ENCODE measurements at places on chromosomes 5 and 9. TPM values are rescaled to one million over a fixed set of nuclear protein-coding genes. Genes with fewer than 3 reads are reported as not detected.

DNA sequence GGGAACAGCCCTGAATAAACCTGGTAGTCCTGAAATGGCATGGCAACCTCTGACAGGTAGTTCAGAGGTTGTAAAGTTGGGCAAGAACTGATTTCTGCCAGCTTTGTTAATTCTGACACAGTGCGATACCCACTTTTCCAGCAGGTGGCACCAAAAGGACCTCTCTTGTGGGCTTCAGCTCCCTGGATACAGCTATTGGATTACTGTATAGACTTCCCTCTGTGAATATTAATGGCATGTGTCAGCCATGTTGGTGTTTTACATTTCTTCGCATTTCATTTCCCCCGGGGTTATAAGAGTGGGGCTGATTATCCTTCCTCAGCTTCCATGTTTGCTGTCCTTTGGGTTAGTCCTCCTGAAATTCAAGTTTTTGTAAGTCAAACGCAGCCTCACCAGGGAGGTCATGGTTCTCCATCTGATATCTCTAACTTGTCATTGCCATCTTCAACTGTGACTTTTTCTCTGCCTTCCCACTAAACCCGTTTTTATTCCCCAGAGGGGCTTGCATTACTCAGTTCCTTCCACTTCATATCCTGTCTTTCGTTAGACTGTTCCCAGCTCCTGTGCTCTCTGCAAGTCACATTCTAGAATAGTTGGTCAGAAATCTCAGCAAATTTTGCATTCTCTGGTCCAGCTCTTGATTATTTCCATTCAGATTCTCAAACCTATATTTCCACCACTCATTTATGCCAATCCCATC, 135.6 kb downstream of the LIFR start:
- H3K4me3 ChIP-seq, result no peak overlapping the region
- DNase-seq, result peak; percentile 59
- H3K27me3 ChIP-seq, result no peaks in the 10 kb centered on the region
- H3K27ac ChIP-seq, result no peak overlapping the region
- no peaks in the 10 kb centered on the region for H3K36me3 ChIP-seq

DNA sequence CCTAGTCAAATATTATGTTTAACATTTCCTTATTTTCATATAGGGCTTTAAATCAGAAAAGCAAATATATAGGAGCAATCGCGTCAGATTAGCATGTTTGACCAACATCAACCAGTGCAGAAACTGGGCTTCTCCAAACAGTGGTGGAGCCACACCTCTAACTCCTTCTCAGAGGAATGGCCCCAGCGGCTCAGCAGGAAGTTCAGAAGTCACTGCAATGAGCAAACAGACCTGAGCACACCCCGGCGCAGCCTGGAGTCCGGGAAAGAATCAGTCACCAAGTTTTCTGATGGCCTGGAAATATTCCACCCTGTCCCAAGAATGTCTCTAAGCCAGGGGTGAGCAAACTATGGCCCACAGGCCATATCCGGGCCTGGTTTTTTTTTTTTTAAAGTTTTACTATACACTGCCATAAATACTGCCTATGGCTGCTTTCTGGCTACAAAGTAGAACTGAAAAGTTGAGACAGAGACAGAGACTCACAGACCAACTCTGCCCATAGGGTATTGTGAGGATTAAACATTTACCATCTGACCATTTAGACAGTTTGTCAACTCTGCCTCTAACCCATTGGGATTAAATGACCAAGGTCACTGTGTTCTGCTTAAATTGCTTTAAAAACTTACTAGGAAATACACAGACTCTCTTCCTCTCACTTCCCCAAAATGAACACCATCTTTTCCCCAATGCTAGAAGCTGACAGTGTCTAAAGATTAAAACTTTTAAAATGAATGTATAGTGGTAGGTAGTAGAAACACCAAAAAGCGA, 5.4 kb downstream of the GOLM1 start:
- H3K27me3 ChIP-seq, result no peaks in the 10 kb centered on the region
- peak overlapping the region; percentile 29 for H3K4me3 ChIP-seq
- peaks cover 36% of the 10 kb centered on the region for H3K4me1 ChIP-seq
- H3K36me3 ChIP-seq, result peaks cover 22% of the 10 kb centered on the region
- H3K27ac ChIP-seq, result no peak overlapping the region

DNA sequence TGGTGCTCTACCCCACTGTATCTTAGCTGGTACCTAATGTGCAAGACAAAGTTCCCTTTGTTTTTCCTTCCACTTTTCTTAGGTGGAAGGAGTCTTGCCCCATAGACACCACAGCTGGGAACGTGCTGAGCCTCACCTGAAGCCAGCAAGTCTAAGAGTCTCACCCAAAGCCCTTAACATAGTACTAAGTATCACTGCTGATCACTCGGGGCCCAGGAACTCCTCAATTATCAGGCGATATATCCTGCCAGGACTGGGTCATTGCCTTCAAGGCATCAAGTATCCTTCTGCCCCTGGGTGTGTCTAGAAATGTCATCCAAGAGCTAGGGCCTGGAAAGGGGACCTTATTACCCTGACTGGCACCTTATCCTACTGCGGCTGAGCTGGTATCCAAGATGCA, 123.9 kb downstream of the PTPRD start:
- H3K27ac ChIP-seq, result no peak overlapping the region
- no peak overlapping the region for H3K4me3 ChIP-seq
- H3K27me3 ChIP-seq, result no peaks in the 10 kb centered on the region
- no peaks in the 10 kb centered on the region for H3K36me3 ChIP-seq

DNA sequence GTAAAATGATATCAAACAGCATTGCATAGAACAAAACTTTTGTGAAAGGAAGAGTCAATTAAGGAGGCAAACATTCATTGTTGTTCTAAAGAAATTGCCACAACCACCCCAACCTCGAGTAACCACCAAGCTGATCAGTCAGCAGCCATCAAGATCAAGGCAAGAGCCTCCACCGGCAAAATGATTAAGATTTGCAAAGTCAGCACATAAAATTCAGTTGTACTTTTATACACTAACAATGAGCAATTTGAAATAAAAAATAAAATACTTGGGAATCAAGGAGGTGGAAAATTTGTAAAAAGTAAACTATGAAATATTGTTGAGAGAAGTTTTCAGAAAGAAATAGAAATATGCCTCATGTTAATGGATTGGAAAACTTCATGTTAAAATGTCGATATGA, 1118.5 kb downstream of the PTPRD start:
- peaks cover 15% of the 10 kb centered on the region for H3K4me1 ChIP-seq
- no peak overlapping the region for H3K4me3 ChIP-seq
- DNase-seq, result no peak
- H3K36me3 ChIP-seq, result no peaks in the 10 kb centered on the region
- no peaks in the 10 kb centered on the region for H3K27me3 ChIP-seq

DNA sequence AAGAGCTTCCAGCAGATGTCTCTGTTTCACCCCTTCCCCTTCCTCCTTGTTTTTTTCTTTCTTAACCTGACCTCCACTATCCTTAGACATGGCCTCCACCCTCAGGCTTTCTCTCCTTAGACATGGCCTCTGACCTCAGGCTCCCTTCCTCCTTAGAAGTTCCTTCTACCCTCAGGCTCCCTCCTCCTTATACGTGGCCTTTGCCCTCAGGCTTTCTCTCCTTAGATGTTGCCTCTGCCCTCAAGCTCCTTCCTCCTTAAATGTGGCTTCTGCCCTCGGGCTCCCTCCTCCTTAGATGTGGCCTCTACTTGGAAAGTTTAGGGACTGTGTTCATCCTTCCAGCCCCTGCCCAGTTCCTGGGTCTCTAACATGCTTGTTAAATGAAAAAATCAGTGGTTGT, 180.4 kb upstream of the S1PR3 start:
- H3K27ac ChIP-seq, result no peak overlapping the region
- H3K4me3 ChIP-seq, result no peak overlapping the region
- H3K4me1 ChIP-seq, result peaks cover 33% of the 10 kb centered on the region
- no peaks in the 10 kb centered on the region for H3K27me3 ChIP-seq

GRCh38 chr5:32843531-32843895, 132.4 kb downstream of the NPR3 start:
- no peaks in the 10 kb centered on the region for H3K36me3 ChIP-seq
- peaks cover 4% of the 10 kb centered on the region for H3K4me1 ChIP-seq
- H3K27ac ChIP-seq, result no peak overlapping the region
- no peak for DNase-seq
- peaks cover 17% of the 10 kb centered on the region for H3K27me3 ChIP-seq

- no peak for DNase-seq
- peak overlapping the region; percentile 47 for H3K4me3 ChIP-seq
- H3K36me3 ChIP-seq, result peaks cover 11% of the 10 kb centered on the region
- H3K27ac ChIP-seq, result no peak overlapping the region
- peaks cover 29% of the 10 kb centered on the region for H3K4me1 ChIP-seq
Observed at GRCh38 chr5:53105611-53106300, 3.8 kb downstream of the MOCS2 start.

GRCh38 chr5:175556794-175557193, 78.4 kb downstream of the SFXN1 start:
- peaks cover 3% of the 10 kb centered on the region for H3K27me3 ChIP-seq
- peak overlapping the region; percentile 46 for H3K27ac ChIP-seq
- DNase-seq, result no peak
- H3K4me3 ChIP-seq, result no peak overlapping the region

DNA sequence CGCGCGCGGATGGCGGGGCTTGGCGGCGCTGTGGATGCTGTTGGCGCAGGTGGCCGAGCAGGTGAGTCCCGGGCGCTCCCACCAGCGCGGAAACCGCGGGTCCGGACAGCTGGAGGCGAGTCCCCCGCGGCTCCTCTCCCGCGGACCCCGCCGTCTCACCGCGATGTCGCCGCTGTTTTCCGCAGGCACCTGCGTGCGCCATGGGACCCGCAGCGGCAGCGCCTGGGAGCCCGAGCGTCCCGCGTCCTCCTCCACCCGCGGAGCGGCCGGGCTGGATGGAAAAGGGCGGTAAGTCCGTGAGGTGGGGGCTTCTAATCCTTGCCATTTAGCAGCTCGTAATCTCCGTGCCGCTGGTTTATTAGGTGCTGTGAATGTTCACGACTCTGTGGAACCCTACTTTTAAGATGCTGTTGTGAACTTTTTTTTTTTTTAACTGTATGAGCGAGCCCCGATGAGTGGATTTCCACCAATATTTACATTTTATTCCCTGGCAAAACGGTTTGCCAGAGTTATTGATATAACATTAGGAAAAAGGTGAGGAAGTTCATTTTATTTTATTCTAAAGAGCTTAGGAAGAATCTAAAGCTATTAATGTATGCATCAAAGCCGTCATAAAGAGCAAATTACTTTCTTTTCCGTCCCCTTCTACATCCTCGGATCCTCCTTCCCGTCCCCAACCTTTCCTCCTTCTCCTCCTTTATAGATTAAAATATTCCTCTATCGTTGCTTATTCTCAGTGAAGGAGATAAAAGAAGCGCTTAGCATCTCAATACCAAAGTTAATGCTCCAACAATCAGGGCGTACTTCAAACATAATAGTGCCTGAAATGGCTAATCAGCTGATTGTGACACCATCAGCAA, 579 bp downstream of the ADAMTS16 start:
- H3K27ac ChIP-seq, result no peak overlapping the region
- H3K4me1 ChIP-seq, result peaks cover 11% of the 10 kb centered on the region
- peaks cover 54% of the 10 kb centered on the region for H3K27me3 ChIP-seq
- no peaks in the 10 kb centered on the region for H3K36me3 ChIP-seq
- DNase-seq, result peak; percentile 15
- H3K4me3 ChIP-seq, result peak overlapping the region; percentile 88

GRCh38 chr9:132797861-132798659, 80.0 kb downstream of the AK8 start:
- no peak overlapping the region for H3K4me3 ChIP-seq
- peaks cover 24% of the 10 kb centered on the region for H3K27me3 ChIP-seq
- peaks cover 9% of the 10 kb centered on the region for H3K4me1 ChIP-seq
- peak overlapping the region; percentile 10 for H3K27ac ChIP-seq
- DNase-seq, result no peak

GRCh38 chr5:131630208-131630962, 4.6 kb downstream of the RAPGEF6 start:
- H3K27me3 ChIP-seq, result no peaks in the 10 kb centered on the region
- H3K27ac ChIP-seq, result no peak overlapping the region
- H3K4me3 ChIP-seq, result no peak overlapping the region
- peaks cover 26% of the 10 kb centered on the region for H3K4me1 ChIP-seq
- no peak for DNase-seq

GRCh38 chr9:131530546-131530919, 530 bp downstream of the UCK1 start:
- H3K27me3 ChIP-seq, result no peaks in the 10 kb centered on the region
- peak overlapping the region; percentile 72 for H3K27ac ChIP-seq
- peak overlapping the region; percentile 85 for H3K4me3 ChIP-seq

GRCh38 chr5:162801235-162801634, 636.2 kb upstream of the CCNG1 start:
- H3K4me1 ChIP-seq, result peaks cover 10% of the 10 kb centered on the region
- no peak overlapping the region for H3K27ac ChIP-seq
- no peak overlapping the region for H3K4me3 ChIP-seq
- H3K36me3 ChIP-seq, result no peaks in the 10 kb centered on the region

DNA sequence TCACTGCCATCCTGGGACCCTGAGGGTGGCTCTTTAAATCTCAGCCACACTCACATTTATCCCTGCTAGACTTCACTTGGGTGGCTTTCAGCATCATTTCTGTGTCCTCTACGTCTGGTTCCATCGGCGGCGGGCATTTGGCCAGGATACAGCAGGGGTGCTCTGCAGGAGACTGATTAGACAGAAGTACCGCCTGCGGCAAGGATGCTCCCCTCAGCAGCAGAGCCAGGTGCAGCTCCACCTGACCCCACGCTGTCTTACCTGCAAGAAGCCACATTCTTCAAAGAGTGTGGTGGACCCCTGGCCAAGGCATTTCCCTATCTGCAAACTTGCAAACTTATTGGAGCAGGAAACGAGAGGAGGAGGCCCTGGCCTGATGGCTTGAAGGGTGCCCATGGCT, 309.8 kb upstream of the IRX4 start:
- DNase-seq, result no peak
- no peak overlapping the region for H3K27ac ChIP-seq
- H3K4me3 ChIP-seq, result no peak overlapping the region
- peaks cover 28% of the 10 kb centered on the region for H3K4me1 ChIP-seq
- peaks cover 3% of the 10 kb centered on the region for H3K36me3 ChIP-seq

- no peaks in the 10 kb centered on the region for H3K27me3 ChIP-seq
- no peak overlapping the region for H3K27ac ChIP-seq
- no peak for DNase-seq
- no peaks in the 10 kb centered on the region for H3K36me3 ChIP-seq
- H3K4me1 ChIP-seq, result no peaks in the 10 kb centered on the region
Observed at GRCh38 chr5:169886033-169886432, 94.3 kb downstream of the INSYN2B start.

Gene S1PR3
- total RNA-seq, result 7.5 TPM

Gene OTP
- 3.1 TPM for total RNA-seq

Gene SPRY4
- 42.1 TPM for total RNA-seq

Gene PCSK1
- total RNA-seq, result 0.52 TPM

Gene LCN1
- total RNA-seq, result not detected

Gene PCA3
- not detected for total RNA-seq

Gene CD14
- total RNA-seq, result 0.28 TPM

Gene PCDHB16
- 11.4 TPM for total RNA-seq
